ENCODE measurements at places on chromosomes 16 and 17.
A peak's percentile ranks its signal among the peaks of the same experiment; 100 is the strongest.

GRCh38 chr17:64443086-64443760 is 5.7 kb upstream of the MILR1 start:
- no peak for DNase-seq

DNA sequence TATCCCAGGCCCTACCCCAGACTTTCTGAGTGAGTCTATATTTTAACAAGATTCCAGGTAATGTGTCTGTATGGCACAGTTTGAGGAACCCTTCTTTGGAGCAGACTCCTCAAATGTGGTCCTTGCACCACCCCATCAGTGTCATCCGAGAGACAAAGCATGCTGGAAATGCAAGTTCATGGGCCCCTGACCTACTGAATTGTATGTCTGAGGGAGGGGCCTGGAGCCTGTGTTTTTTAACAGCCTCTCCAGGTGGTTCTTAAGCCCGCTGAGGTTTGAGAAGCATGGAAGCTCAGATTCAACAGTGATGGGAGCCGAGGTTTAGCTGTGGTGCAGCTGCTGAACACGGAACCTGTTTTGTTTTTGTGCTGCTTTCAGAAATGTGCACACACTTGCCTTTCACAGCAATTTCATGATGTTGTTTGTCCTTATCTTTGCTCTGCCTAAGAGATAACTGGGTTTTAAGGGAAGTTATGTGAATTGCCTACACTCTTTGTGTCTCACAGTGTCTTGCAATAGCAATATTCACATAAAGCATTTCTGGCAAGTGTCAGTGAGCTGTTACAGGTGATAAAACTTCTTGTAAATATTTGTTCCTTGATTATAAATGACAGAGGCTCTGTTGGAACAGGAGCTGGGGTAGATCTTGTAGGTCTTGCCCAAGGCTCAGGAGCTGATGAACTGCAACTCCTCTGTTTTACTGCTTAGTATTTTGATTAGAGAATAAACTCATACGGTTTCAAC is 32.0 kb upstream of the IL34 start:
- DNase-seq = no peak

GRCh38 chr16:48824271-48824670 is 214.3 kb upstream of the N4BP1 start:
- no peak for DNase-seq

GRCh38 chr16:85296859-85297660 is 184.8 kb upstream of the CIBAR2 start:
- DNase-seq = peak; percentile 65

- no peak for DNase-seq
These were observed 1.3 kb downstream of the PRPSAP2 start for GRCh38 chr17:18859256-18859655.

- DNase-seq = no peak
These were observed 511.5 kb downstream of the TOX3 start for GRCh38 chr16:52035436-52035835.

- DNase-seq = peak; percentile 76
These were observed 5.3 kb downstream of the RPL13 start for GRCh38 chr16:89565506-89566372.

GRCh38 chr17:37527249-37527851 is 37.7 kb downstream of the DUSP14 start:
- peak; percentile 58 for DNase-seq

DNA sequence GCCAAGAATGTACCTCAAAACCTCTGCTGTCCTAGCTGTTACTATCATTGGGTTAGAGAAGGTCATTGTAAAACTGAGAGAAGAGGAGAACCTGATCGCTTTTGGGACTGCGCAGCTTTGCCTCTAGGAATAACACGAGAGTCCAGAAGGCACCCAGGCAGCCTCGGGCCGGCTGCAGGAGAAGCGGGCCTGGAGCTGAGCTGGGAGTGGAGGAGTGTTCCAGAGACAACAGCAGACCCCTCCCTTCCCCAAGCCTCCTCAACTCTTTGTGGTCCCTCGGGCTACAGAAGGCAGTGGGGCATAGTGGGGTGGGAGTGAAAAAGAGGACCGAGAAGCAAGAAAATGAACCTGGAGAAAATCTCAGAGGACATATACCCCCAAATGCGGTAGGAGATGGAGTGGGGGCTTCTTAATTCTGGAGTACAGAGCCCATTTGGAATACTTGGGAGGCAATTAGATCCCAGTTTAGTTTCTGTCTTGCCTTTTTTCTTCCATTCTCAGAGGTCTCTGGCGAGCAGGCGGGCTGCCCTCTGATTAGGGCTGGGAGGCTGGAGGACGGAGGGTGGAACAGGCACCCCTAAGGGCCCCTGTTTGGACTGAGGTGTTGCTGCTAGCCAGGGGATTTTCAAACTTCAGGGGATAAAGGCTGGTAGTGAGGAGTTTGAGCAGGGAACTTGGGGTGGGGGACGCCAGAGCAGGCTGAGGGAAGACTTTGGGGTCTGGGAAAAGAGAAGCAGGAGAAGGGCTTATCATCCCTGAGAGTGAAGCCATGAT is 13.3 kb upstream of the HOXB2 start:
- DNase-seq = no peak

- DNase-seq = no peak
These were observed 10.5 kb upstream of the PIP4K2B start for GRCh38 chr17:38809828-38810227.

DNA sequence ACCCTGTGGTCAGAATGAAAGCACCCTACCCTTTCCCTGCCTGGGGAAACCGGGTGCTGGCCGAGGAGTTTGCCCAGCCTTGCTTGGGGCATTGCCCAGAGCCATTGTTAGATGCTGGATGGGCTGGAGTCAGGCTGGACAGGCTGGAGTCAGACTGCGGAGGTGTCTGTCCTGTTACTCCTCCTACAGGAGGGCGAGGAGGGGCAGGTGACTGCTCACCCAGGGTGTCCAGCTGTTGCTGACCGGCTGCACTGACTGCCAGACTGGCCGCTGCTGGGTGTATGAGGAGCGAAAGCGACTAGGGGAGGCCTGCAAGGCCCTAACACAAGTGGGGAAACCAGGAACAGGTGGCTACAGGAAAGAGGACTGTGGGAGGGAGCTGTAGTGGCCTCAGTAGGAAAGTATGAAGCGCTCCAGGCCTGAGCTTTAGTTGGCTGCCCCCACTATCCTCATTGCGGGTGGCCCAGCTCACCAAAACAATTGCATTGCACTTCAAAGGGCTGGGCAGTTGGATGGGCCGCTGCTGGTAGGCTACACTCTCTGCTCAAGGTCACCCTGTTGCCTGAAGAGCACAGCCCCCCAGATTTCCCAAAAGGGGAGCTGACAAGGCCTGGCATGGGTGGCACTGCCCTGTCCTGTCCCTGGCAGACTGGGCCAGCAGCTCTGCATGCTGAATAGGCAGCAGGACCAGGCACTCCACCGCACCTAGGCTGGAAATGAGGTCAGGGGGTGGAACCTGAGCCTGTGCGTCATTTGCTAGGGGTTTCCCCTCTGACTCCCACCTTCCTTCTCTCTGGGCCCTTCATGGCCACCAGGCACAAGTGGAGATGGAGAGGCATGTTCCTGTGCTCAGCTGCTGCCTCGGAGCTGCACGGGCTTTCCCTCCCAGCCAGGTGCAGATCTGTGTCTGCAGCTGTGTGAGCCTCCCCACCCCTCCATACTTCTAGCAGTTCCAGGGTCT is 18.4 kb downstream of the LDHD start:
- DNase-seq = peak; percentile 74

DNA sequence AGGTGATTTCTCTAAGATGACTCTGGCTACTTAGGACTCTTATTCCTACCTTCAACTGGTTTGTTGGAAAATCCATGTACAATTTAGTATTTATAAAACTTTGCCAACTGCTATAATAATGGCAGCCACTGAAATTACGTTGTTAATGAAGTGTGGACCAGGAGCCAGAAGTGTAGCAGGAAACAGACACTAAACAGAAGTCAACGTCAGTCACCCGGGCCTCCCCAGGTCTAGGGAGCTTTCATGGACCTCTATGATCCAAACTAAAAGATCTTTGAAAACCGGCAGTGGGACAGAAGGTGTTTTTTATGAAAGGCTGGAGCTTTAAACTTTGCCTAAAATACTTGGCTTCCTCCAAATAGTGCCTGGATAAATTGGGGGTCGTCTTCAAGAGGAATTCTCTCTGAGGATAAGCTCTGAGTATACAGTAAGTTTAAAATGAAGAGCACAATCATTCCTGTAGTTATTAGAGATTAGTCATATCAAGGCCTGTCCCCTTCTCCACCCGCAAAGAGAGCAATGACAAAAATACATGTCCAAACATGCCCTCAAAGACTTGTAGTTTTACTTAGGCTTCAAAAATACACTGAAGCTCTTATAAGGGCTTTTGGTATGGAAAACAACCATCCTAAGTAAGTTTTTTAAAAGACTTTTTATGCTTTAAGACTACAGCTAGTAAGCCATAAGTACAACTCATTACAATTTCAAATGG is 34.6 kb downstream of the DCUN1D3 start:
- DNase-seq = peak; percentile 43

DNA sequence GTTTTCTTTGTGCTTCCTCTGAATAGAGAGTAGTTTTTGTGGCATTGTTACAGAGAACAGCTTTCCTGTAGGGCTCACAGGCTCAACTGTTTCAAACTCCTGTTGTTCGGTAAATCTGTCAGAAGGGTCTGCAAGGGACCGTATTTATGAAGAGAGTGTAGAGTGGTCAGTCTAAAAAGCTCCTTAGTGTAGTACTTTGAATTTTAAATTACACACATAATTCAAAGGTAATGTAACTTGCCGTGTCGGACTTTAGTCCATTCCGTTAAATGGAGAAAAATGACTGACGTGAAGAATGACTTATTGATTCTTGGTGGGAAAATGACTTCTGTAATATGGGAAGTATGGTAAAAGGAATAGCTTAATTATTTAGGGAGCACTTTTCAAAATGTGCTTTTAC is 190.9 kb downstream of the WWOX start:
- no peak for DNase-seq

- DNase-seq = peak; percentile 94
These were observed 24.3 kb upstream of the ZNF750 start for GRCh38 chr17:82863941-82864712.

- DNase-seq = no peak
These were observed 123.5 kb upstream of the ZFHX3 start for GRCh38 chr16:73171380-73171779.

DNA sequence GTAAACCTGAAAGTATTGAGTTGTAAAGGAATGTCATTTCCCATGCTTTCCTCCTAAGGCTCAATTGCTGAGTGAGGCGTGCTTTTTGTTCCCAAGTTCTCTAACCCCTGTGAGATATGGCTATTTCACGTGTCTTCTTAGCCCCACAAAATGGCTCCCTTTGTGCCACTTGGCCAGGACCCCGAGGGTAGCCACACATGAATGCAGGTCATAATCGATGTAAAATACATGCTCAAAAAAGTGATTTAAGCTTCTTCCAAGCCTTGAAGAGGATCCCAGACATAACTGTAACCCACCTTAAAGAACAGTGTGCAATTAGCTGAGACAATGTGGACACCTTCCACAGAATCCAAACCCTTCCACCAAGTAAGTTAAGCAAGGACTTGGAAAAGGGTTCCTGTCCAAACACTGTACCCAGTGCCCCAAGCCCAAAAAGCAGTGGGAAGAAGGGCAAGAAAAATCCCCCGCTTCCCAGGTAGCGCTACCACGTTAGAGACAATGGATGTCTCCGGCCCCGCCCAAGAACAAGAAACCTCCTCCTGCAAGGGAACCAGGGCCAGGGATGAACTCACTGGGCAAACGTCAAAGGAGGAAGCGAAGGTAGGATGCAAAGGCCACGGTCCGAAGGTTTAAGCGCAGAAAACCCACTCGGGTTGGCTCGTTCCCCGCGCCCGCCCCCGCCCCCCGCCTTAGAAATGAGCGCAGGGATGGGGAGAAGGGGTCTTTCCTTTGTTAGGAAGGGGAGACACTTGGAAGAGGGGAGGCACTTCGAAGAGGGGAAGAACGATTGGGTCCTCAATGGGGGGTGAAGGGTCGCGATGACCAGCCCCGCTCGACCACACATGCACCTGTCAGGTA is 1.2 kb downstream of the JPT1 start:
- DNase-seq = peak; percentile 48

DNA sequence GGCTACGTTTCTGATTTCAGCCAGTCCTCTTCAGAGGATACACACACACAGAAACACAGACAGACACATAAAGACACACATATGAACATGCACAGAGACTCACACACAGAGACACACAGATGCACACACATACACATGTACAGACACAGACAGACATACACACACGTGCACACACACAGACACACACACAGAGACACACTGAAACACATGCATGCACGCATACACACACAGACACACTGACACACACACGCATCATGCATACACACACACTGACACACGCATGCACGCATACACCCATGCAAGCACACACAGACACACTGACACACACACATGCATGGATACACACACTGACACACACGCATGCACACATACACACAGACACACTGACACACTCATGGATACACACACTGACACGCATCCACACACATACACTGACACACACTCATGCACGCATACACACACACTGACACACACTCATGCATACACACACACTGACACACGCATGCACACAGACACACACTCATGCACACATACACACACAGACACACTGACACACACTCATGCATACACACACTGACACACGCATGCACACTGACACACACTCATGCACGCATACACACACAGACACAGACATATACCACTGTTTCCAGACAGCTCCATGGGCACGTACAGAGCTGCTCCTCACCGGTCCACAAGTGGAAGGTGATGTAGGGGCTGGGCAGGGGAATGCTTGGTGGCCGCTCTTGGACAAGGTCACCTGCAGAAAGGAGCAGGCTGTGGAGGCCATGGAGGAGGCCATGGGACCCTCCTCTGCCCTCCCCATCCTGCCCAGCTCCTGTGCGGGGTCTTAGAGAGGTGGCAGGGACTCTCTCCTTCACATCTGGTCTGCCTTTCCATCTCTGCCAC is 30.1 kb upstream of the MFSD6L start:
- DNase-seq = no peak

GRCh38 chr17:83089328-83090132 is 10.1 kb downstream of the METRNL start:
- no peak for DNase-seq

GRCh38 chr16:85065099-85065498 is 37.5 kb downstream of the KIAA0513 start:
- no peak for DNase-seq

- peak; percentile 46 for DNase-seq
These were observed 107.0 kb upstream of the CACNG5 start for GRCh38 chr17:66727634-66728570.

- no peak for DNase-seq
These were observed 61.3 kb downstream of the NKD1 start for GRCh38 chr16:50609471-50609870.

DNA sequence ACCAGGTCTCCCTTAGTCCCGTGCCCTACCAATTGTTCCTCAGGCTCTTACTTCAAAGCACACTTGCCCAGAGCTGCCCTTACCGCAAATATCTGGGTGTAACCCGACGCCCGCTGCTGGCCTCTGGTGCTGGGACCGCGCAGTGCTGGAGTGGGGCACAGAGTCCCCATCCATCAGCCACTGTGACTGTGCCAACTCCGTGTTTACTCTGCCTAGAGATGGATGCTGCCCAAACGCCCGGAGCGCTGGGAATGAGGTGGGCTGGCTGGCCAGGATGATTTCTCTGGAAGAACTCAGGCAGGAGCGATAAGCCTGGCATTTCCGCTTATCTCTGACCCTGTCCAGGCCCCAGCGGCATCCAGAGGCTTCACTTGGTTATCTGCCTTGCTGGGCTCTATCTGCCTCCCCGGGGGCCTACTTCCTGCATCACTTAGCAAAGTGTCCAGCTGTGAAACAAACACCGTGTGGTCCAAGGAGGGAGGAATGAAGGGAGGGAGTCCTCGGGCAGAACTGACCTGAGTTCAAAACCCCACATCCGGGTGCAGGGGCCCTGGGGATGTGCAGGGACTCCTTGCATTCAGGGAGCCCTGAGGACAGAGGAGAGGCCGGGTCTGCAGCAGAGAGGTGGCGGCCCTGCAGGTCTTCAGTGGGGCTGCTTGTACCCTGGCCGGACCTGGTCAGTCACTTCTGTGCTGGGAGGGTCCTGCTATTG is 9.4 kb upstream of the MYLK3 start:
- no peak for DNase-seq
